ENCODE measurements at places on chromosomes 2 and 18.

DNA sequence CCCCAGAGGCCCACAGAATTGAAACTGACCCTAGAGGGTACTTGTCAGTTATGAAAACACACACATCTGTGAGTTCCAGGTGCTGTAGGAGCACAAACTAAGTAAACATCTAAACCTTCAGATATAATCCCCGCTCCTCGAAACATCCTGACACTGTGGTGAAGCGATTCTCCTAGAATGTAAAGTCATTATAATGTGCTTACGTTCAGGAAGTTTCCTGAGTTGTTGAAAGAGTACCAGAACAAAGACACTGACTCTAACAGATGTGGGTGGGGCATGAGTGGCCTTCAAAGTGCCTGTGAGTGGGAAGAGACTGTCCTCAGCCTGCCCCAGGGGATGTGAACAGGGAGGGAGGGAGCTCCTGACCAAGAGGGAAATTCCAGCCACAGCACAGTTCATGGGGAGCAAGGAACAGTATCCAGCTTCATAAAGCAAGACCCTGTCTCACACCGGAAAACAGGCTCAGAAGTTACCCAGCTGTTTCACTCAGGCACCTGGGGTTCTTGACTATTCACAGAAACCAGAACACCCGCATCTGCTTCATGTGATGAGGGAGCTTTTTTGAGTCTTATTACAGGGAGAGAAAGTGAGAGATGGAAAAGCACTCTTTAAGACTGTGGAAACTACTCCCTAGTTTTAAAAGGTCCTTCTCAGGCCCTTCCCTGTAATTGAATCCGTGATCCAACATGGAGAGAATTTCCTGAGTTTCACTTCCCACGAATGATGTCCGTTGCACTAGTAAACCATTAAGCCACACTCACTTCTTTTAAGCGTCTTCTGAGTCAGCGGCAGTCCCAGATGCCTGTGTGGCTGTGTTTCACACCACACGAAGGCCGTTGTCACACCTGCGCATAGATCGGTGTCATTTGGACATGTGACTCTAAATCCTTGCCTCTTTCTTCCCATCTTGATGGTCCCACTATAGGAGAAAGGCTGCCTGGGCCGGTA lies 88.6 kb upstream of the EML6 start:
- H3K27ac ChIP-seq, result no peak overlapping the region
- peaks cover 23% of the 10 kb centered on the region for H3K36me3 ChIP-seq
- peaks cover 4% of the 10 kb centered on the region for H3K4me1 ChIP-seq
- no peak overlapping the region for H3K4me3 ChIP-seq
- DNase-seq, result no peak

GRCh38 chr18:46386788-46387187 lies 270.2 kb downstream of the LOXHD1 start:
- no peaks in the 10 kb centered on the region for H3K27me3 ChIP-seq
- no peak overlapping the region for H3K27ac ChIP-seq
- H3K36me3 ChIP-seq, result no peaks in the 10 kb centered on the region

- H3K4me3 ChIP-seq, result no peak overlapping the region
- H3K27ac ChIP-seq, result no peak overlapping the region
- H3K27me3 ChIP-seq, result no peaks in the 10 kb centered on the region
- DNase-seq, result no peak
- H3K4me1 ChIP-seq, result no peaks in the 10 kb centered on the region
Measured at GRCh38 chr2:81835321-81836000, 1530.9 kb upstream of the LRRTM1 start.

DNA sequence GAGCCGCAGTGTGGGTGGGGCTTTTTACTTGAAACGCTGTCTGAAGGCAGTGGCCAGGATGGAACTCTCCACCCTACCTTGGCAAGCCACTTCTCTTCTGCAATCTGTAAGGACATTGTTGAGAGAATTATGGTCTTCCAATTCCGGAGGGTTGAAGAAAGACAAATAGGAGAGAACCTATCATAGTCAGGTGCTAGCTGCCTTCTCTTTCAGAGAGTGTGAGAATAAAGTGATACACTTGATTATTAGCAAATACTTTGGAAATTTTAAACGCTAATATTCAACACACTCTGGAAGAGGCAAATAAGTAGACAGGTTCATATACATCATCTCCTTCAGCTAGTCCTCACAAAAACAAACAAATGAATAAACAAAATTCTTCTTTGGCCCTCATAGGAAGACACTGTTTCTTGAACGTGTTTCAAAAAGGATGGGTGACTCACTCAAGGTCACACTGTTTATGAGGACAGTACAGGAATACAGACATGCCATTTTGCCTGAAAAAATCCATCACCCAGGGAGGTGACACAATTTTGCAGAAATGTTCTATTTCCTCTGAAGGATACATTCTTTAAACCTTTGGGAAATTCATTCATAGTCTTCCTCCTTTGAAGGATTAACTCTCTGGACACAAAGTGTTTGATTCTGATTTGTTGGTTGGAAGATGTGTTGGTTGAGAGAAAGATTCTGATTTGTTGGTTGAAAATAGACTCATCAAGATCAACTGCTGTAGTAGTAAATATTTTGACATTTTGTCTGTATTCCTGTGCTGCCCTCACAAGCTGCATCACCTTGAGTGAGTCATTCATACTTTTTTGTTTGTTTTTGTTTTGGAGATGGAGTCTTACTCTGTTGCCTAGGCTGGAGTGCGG lies 2.2 kb upstream of the IL1RN start:
- H3K4me3 ChIP-seq, result no peak overlapping the region
- peaks cover 18% of the 10 kb centered on the region for H3K27me3 ChIP-seq
- peaks cover 7% of the 10 kb centered on the region for H3K4me1 ChIP-seq

- H3K27me3 ChIP-seq, result no peaks in the 10 kb centered on the region
- H3K36me3 ChIP-seq, result no peaks in the 10 kb centered on the region
- DNase-seq, result no peak
- no peak within 1 kb of the TSS for H3K4me3 ChIP-seq
- H3K4me1 ChIP-seq, result peaks cover 3% of the 10 kb centered on the region
- peak within 1 kb of the TSS; percentile 17 for H3K27ac ChIP-seq
Measured at GRCh38 chr18:63586966-63587365, at the start of gene SERPINB13. Gene SERPINB13, plus strand, starts transcription at chr18:63587343. Its CDS starts 1,325 bp downstream, at chr18:63588668.

GRCh38 chr2:215082446-215082845 lies 56.0 kb downstream of the ABCA12 start:
- H3K4me3 ChIP-seq, result no peak overlapping the region
- H3K27ac ChIP-seq, result no peak overlapping the region

GRCh38 chr2:160372585-160372984 lies 121.0 kb downstream of the RBMS1 start:
- no peaks in the 10 kb centered on the region for H3K36me3 ChIP-seq
- H3K4me3 ChIP-seq, result no peak overlapping the region
- H3K27ac ChIP-seq, result no peak overlapping the region
- H3K4me1 ChIP-seq, result peaks cover 26% of the 10 kb centered on the region

DNA sequence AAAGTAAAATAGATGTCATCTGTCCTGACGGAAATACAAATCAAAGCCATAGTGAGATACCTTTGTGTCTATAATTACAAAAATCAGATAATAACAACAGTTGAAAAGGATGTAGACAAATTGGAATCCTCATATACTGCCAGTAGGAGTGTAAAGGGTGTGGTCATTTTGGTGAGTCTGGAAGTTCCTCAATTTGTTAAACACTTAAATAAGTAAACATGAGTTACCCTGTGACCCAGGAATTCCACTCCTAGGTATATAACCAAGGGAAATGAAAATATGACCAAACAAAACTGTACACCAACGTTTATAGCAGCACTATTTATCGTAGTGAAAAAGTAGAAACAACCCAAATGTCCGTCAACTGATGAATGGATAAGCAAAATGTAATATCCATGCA lies 24.0 kb downstream of the R3HDM1 start:
- no peak for DNase-seq
- H3K4me1 ChIP-seq, result peaks cover 7% of the 10 kb centered on the region
- peaks cover 10% of the 10 kb centered on the region for H3K36me3 ChIP-seq
- no peaks in the 10 kb centered on the region for H3K27me3 ChIP-seq
- no peak overlapping the region for H3K27ac ChIP-seq

GRCh38 chr2:74000666-74001065 lies 16.0 kb downstream of the TET3 start:
- H3K36me3 ChIP-seq, result peaks cover 2% of the 10 kb centered on the region
- peaks cover 54% of the 10 kb centered on the region for H3K4me1 ChIP-seq
- DNase-seq, result no peak
- H3K27me3 ChIP-seq, result no peaks in the 10 kb centered on the region

- no peaks in the 10 kb centered on the region for H3K36me3 ChIP-seq
- peaks cover 19% of the 10 kb centered on the region for H3K4me1 ChIP-seq
- H3K27ac ChIP-seq, result no peak overlapping the region
- H3K4me3 ChIP-seq, result peak overlapping the region; percentile 64
- no peak for DNase-seq
Measured at GRCh38 chr18:46754661-46755292, 2.1 kb downstream of the ST8SIA5 start.

DNA sequence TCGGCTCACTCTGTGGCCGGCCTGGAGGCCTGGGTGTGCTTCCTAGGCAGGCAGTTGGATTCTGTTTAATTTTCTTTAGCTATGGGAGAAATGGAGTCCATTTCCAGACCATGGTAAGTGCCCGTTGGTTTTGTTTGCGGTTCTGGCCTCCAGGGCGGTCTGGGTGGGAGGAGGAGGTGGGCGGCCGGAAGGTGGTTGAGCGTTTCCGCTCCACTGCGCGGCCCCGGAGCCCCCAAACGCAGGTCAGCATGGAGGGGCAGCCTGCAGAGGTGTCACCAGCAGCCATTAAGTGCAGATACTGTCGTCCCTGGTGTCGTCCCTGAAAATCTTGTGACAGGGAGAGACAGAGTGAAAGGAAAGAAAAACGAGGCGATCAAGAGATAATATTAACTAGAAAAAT lies 303.9 kb downstream of the GBX2 start:
- H3K4me1 ChIP-seq, result peaks cover 7% of the 10 kb centered on the region
- H3K4me3 ChIP-seq, result no peak overlapping the region
- peaks cover 11% of the 10 kb centered on the region for H3K36me3 ChIP-seq
- H3K27ac ChIP-seq, result no peak overlapping the region

DNA sequence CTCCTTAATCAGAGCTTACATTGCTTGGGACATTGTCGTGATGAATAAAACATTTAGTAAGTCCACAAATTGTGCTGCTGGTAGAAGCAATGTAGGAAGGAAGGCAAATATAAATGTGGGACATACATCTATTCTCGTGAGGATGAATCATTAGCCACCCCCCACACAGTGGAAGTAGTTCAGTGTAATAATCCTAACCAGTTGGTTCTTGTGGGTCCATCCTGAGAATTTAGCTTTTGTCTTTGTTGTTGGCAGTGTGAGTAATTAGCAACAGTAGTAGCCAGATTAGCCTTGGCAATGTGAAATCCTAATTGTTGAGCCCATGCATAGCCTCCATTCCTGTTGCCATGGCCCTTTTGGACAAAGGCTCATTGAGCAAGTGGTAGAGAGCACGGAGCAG lies 532.1 kb downstream of the FBXO15 start:
- H3K27me3 ChIP-seq, result peaks cover 4% of the 10 kb centered on the region
- no peaks in the 10 kb centered on the region for H3K4me1 ChIP-seq
- no peak for DNase-seq

DNA sequence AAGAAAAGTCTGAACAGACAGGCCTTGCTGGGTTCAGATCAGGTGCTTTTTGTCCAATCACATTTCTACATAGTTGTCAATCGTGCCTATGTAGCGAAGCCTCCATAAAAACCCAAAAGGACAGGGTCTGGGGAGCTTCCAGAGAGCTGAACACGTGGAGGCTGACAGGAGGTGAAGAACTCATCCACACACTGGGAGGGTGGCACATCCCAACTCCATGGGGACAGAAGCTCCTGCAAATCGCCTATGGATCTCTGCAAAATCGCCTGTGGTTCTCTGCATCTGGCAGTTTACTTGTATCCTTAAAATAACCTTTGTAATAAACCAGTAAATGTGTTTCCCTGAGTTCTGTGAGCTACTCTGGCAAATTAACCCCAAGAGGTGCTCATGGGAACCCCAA lies 12.4 kb downstream of the ALPK2 start:
- H3K4me1 ChIP-seq, result peaks cover 1% of the 10 kb centered on the region
- H3K27ac ChIP-seq, result no peak overlapping the region
- no peak for DNase-seq
- peaks cover 36% of the 10 kb centered on the region for H3K27me3 ChIP-seq

GRCh38 chr18:10459587-10459986 lies 5.2 kb downstream of the APCDD1 start:
- DNase-seq, result no peak
- H3K4me3 ChIP-seq, result no peak overlapping the region
- peaks cover 26% of the 10 kb centered on the region for H3K27me3 ChIP-seq
- H3K27ac ChIP-seq, result no peak overlapping the region
- H3K4me1 ChIP-seq, result peaks cover 20% of the 10 kb centered on the region

All from progenitor cell of endocrine pancreas (in vitro differentiated cells).